H4 (cell line): ENCODE measurements at places on chromosomes 12 and 14. TPM values are rescaled to one million over a fixed set of nuclear protein-coding genes. Genes with fewer than 3 reads are reported as not detected.

- DNase-seq: peak; percentile 63
Measured at GRCh38 chr12:52221912-52222457, 11.1 kb upstream of the KRT7 start.

Gene CHGA
- not detected in 2 replicates for total RNA-seq

DNA sequence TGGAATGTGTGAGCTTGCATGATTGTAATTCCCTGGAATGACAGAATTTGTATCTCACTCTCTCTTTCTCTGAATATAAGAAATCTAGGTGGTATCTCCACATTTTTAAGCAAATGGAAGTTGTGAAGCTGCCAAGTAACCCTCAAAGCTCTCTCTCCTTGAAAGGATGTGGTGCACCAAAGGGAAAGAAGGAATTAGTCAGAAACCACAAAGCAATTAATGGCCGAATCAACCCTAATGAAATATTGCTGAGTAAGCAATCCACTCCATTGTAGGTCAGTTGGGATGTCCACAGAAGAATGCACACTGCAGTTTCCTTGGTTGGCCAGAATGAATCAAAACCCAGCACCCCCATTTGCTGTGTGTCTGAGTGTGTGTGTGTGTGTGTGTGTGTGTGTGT lies 153.5 kb downstream of the KCNA5 start:
- DNase-seq: peak; percentile 62

Gene INF2
- total RNA-seq: 13.0 and 16.3 TPM in 2 replicates

GRCh38 chr14:92646952-92647796 lies 101.3 kb downstream of the LGMN start:
- no peak for DNase-seq

Gene NIN
- 12.2 and 12.7 TPM in 2 replicates for total RNA-seq

Gene PLA2G1B
- total RNA-seq: not detected in 2 replicates

- DNase-seq: no peak
Measured at GRCh38 chr14:75518625-75519024, 3.6 kb upstream of the BATF start.

DNA sequence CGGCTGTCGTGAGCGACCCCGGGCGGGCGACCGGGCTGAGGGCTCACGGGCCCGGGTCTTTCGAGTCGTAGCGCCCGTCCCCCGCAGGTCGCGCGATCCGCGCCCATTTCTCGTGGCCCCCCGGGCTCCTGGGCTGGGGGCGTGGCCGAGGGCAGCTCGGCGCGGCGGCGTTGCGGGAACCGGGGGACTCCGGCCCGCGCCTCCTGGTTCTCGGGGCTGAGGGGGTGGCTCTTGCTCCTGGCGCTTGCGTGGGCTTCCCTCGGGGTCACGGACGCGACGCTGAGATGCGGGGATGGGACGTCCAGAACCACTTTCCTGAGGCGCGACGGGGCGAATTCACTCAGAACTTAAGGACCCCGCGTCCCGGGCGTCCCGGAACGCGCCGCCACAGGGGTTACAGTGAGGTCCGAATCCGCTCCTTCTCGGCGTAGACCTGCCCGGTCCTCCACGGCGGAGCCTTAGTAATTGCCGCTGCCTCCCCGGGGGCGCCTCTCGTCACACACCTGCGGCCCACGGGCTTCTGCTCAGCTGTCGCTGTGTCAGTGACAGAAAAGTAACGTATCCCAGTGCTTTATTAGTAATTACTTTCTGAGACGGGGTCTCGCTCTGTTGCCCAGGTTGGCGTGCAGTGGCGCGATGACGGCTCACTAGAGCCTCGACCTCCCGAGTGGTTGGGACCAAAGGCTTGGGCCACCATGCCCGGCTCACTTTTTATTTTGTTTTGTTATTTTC lies 606 bp downstream of the EP400 start:
- DNase-seq: no peak

DNA sequence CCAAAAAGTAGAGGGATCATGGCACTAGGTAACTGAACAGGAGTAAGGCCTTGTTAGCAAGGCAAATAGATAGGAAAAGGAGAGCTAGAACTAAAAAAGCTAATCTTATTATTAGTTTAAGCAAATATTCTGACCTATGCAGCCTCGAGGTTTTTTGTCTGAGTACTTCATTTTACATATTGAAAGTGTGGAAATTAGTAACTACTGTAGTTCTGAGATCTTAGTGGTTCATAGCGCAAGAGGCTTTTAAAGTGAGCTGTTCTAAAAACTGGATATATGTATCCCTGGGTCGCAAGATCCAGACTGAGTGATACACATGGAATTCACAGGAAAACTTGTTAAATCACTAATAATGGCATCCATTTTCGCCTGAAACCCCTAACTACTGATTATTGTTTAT lies 411.0 kb upstream of the SOX5 start:
- DNase-seq: no peak

DNA sequence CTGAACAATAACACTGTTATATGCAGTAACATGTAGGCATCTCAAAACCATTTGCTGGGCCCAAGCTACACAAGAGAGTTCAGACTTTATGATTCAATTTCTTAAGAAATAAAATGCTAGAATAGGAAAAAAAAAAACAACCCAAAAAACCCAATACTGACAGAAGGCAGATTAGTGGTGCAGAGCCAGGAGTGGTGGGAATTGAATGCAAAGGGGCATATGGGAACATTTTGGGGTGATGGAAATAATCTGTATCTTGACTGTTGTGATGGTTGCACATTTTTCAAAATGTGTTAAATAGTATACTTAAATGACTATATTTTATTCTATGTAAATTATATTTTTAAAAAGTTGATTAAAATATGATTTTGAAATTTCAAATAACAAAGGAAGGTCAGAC lies 23.4 kb upstream of the FGF6 start:
- DNase-seq: no peak
